Myocyte (in vitro differentiated cells): ENCODE measurements at places on chromosomes 7 and 10. TPM values are rescaled to one million over a fixed set of nuclear protein-coding genes. Genes with fewer than 3 reads are reported as not detected.

- DNase-seq = no peak
These were observed 16.7 kb downstream of the PFKFB3 start for GRCh38 chr10:6219494-6219836.

GRCh38 chr10:45440511-45441062 is 66.6 kb downstream of the ALOX5 start:
- no peak for DNase-seq

DNA sequence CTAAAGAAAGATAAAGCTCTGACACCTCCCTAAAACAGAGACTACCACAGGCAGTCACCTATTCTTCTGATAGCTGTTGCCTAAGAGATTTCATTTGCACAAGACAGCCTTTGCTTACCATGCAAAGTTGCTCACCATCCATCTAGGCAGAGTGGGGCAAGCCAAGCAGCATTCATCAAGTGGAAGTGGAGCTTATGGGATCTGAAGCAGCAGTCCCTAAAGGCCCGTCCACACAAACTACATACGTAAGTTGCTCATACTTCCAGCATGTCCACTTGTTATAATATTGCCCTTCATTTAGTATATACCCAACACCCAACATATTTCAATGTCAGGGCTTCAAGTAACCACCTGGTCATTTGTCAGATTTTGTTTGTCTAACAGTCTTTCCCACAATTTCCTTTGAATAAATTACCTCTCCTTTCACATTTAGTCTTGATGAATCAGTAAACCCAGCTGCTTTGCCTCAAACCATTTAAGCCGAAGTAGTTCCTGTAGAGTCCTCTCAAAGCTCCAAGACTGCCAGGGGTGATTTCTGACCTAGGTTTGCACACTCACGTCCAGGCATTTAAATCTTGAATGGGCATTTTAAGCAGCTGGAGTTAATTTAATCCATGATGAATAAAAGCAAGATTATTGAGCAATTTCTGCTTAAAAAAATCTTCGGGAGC is 67.9 kb downstream of the ATAD1 start:
- DNase-seq = peak; percentile 41

DNA sequence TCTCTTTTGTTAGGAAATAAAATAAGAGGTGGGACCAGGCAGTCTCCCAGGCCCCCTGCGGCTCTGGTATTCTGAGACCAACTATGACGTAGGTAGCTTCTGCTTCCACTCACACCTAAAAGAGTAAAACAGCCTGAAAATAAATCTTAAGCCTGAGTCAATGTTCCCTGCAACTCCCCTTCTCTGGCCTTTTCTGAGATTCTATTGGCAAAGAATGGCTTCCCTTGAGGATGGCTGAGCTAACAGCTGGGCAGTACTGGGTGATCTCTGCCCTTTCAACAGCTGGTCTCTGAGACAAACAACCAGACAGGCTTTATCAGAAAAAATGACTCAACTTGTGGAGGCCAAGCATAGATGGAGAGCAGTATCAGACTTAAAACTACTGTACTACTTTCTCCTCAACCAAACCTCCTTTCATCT is 58.7 kb downstream of the CREB3L2 start:
- peak; percentile 96 for DNase-seq

DNA sequence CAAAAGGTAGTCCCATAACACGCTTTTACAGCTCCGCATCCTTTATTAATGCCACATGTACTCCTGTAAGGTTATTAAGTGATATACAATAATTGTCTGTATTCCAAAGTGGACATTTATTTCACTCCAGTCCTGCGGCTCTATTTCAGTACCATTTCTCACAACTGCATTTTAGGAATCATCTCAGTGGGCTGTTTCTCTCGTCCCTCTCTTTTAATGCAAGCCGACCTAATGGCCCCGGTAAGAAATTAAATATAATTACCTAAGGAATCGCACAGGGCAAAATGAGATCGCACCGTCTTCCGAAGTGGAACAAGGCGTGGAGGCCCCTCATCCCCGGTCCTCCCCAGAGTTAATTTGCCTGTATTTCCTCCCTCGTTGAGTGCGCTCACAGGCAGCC is 216.5 kb downstream of the RAB11FIP2 start:
- no peak for DNase-seq

GRCh38 chr10:75137533-75138438 is 26.3 kb downstream of the SAMD8 start:
- DNase-seq = peak; percentile 50

DNA sequence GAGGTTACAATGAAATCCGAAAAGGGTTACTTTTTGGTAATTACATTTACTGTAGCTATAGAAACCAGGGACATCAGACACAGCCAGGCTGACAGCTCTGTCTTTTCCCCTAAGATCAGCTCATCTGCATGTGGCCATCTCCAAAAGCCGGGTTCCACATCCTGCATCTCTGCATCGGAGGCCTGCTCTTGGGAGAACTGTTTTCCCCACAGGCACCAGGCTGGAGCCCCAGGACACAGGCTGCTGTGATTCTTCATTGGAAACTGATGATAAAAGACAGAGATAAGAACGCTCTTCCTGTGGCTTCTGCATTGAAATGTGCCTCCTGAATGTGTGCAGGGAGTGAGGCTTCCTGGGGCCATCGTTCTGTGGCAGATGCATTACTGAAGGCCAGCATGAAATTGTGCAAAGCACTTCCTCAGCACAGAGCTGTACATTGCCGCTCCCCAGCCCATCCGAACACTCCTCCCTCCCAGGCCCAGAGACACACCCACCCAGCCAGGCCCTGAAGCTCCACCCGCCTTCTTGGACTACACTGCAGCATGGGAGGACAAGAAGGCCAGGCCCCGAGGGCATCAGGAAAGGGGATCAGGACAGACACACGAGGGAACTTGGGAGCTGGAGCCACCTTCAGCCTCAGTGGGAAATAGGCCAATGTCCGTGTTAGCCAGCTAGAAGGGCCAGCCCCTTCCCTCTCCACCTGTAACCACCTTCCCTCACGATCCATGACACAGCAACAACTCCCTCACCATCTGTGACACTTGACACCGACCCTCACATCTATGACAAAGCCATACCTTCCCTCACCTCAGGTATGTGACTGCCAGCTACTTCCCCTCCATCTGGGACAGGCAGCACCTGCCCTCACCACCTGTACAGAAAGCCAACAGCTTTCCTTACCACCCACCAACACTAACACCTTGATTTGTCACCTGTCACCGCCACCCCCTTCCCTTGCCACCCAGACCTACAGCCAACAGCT is 113.2 kb downstream of the GRID1 start:
- no peak for DNase-seq

DNA sequence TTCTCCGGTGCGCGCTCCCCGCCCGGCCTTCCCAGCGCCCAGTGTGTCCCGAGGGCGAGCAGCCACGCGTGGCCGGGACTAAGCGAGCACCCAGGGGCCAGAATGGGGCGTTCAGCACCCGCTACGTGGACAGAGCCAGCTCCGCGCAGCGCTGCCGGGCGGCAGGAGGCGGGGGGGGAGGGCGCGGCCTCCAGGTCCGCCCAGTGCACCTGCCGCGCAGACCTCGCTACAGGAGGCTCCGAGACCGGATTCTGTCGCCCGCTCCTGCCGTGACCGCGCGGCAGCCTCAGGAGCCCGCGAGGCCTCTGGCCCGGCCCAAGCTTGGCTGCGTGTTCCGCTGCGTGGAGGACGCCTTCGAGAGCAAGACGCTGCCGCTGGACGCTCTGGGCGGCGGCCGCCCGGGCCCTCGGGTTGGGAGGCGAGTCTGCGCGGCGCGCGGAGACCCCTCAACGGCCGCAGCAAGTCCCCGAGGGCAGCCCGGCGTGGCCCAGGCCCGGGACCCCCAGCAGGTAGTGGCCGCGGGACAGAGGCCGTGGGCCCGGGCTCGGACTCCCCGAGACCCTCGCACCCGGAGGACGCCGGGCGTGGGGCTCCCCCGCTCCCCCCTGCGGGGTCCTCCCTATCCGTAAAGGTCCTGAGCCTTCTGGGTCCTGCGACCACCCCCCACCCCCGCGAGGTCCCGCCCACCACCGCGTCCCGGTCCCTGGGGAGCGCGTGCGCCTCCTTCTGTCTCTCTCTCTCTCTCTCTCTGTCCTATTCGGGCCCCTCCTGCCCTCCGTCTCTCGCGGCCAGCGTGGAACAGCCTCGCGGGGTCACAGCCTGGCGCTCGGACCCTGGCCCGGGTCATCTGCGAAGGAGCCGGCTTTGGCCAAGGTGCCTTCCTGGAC is 904 bp upstream of the DPYSL4 start:
- no peak for DNase-seq

DNA sequence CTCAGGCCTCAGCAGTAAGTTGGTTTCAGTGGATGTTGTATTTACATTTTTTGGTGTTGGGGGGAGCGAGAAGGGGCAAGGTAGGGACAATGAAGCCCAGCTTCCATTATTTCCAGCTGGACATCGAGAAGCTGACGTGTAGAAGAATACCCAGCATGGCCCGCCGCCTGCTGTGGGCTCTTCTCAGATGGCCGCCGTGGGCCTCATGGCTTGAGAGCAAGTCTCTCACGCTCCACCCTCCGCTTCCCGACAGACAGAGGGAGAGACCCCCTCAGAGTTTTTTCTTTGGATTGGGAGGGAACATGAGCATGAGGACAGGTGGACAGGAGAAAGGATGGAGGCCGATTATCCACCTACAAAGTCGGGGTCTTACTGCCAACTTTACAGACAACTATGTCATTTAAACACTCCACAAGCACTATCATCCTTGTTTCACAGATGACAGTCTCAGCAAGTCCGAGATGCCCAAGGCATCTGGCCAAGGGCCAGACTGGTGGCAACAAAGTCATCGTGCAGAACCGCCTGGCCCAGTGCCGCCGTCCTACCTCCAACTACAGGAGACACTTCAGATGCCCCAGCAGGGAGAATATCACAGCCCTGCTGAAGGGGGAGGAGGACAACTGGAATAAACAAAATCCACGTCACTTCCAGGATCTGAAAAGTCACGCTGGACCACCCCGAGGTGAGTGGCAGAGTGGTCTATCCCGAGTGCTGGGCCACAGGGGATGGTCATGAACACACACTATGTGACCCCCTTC is 195.9 kb downstream of the DIP2C start:
- no peak for DNase-seq

DNA sequence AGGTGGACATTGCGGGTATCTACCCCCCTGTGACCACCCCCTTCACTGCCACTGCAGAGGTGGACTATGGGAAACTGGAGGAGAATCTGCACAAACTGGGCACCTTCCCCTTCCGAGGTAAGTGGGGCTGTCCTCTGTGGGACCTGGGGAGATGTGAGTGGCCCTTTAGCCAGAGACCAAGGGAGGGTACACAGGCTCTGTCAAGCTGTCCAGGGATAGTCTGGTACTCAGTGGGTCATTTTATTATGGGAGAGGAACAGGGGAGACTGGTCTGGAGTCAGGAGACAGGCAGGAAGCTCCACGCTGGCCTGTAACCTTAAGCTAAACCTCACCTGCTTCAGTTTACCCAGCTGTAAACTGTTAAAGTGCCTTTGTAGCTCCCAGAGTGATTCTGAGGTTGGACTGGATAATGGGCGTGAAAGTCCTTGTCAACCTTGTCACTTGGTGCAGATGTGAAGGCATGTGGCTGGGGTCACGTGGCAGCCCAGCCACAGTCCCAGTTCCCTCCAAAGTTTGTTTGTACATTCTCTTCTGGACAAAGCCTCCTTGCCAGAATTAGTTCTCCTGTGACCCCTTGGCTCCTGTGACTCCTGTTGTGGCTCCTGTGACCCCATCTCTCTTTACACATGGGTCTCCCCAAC is 729 bp downstream of the HOGA1 start:
- no peak for DNase-seq

GRCh38 chr10:102262744-102263370 is 17.5 kb downstream of the GBF1 start:
- peak; percentile 85 for DNase-seq

DNA sequence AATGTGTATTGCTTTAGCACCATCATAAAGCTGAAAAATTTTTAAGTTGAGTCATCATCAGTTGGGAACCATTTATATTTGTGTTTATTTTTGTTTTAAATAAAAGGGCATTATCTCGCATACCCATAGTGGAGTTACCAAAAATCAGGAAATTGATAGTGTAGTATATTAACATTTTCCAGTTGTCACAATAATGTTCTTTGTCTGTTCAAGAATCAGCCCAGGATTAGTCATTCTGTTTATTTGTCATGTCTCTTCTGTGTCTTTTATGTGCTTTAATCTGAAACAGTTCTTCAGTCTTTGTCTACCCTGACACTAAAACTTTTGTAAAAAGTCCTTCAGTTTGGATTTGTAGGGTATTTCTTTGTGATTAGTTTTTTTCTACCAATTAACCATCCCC is 827.8 kb upstream of the ZWINT start:
- DNase-seq = no peak

GRCh38 chr7:41967156-41967555 is 264.3 kb upstream of the INHBA start:
- peak; percentile 86 for DNase-seq

DNA sequence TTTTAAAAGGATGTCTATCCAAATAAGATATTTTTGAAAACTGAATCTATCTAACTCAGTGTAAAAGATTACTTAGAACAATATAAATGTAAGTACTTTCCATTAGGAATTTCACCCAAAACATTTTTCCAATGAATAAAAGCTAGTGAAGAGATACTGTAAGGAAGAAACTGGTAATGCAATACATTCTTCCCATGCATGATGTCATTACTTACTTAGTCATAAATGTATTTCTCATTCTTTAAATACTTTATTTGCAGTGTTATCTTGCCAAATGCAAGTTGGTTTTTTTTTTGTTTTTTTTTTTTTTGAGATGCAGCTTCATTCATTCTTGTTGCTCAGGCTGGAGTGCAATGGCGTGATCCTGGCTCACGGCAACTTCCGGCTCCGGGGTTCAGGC is 265.6 kb downstream of the PHF14 start:
- DNase-seq = no peak

GRCh38 chr7:73842067-73842976 is at the start of gene METTL27:
METTL27 (minus strand) TSS chr7:73842516; CDS start chr7:73842140, 376 bp downstream.
- peak; percentile 95 for DNase-seq

DNA sequence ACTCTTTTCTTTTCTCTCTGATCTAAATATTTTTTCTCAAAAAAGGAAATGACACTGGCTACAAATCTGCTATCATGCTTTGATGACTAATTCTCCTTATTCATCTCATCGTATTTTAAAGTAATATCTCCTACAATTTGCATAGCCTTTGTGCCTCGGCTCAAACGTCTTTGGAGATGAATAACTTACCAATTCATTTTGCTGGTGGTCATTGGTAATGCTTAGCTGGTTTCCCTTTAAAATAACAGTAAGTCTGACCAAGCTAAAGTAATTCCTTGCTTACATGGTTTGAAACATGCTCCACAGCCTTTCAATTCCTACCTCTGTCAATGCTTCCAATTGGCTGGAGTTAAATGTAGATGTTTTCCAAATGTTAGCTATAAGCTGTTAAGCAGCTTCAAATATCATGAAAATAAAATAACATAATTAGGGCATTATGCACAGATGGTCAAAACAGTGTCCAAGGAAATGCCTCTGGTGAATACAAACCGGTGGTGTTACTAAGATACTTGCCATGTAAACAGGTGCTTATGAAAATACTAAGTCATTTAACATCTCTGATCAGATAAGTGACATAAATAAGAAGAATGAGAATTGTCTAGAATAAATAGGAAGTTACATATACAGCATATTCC is 435.0 kb downstream of the POM121L12 start:
- DNase-seq = peak; percentile 3

GRCh38 chr10:22335173-22335933 is 9.9 kb upstream of the SPAG6 start:
- DNase-seq = no peak

The ZP3 gene
- 1.6 TPM in 1 of 2 replicates, not detected in the other for total RNA-seq

The IFIT1B gene
- not detected in 2 replicates for total RNA-seq

The NYAP1 gene
- 0.05 TPM in 1 of 2 replicates, not detected in the other for total RNA-seq

The ZNF487 gene
- 2.9 and 3.1 TPM in 2 replicates for total RNA-seq

The PAX4 gene
- not detected in 2 replicates for total RNA-seq

The PHYHIPL gene
- not detected in 2 replicates for total RNA-seq

The TRPV5 gene
- total RNA-seq = not detected in 2 replicates

The CYP26C1 gene
- 0.10 TPM in 1 of 2 replicates, not detected in the other for total RNA-seq

The GSDME gene
- total RNA-seq = 28.2 and 33.7 TPM in 2 replicates

The EBLN1 gene
- not detected in 2 replicates for total RNA-seq

The ENTPD1 gene
- total RNA-seq = 0.21 and 1.0 TPM in 2 replicates

The LRMDA gene
- 2.5 TPM in 1 of 2 replicates, not detected in the other for total RNA-seq
